Kidney glomerular epithelial cell (primary cell): ENCODE measurements at places on chromosomes 1 and 21.

DNA sequence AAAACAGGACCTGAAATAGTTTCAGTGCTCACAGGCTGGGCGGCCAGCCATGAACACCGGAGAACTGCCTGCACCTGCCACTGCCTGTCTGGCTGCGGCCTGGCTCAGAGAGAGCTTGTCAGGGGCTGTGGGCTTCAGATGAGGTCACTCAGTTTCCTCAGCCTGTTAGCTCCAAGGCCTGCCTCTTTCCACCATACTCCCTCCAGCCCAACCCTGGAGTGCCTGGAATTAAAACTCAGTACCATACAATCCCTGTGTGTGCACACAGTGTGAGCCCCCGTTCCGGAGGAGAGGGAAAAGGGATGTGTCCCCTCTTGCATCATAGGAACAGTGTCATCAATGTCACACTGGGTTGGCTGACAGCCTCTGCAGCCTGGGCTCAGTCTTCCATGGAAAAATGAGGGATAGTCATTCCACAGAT lies 16.2 kb downstream of the CACNA1S start:
- no peak for DNase-seq

DNA sequence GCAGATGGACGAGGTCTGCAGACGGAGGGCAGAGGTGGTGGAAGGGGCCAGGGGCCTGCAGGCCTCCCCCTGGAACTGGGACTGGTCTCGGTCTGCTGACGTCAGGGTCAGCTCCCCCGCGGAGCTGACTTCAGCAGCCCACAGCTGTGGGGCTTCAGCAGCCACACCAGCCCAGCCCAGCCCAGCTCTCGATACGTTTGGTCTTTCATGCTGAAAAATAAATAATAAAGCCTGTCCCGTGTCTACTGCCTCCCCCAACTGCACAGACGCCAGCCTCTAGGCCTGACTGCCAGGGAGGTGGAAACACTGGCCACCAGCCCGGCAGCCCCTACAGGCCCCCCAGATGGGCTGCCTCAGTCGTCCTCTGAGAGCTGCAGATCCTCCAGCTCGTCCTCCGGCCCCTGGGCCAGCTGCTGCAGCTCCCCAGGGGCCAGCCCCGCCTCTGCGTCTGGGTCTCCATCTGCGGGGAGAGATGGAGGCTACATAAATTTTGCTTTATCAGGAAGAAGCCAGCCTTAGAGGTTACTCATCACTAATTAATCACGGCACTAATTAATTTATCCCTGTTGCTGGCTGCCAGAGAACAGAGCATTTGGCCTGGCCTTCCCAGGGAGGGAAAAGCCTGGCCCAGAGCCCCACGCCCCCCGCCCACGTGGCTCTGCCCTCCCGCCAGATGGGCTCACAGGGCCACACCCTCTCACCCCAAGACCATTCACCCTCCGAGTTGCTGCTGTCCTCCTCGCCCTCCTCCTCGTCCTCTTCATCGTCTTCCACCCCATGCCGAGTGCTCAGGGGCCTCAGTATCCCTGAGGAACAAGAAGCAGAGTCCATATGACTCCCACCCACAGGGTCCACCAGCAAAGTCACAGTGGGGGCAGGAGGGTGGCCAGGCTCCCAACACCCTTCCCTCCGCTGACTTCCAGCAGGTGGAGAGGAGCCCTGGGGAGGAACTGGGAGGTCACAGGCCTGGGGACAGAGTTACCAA lies 14.4 kb downstream of the NOC2L start:
- DNase-seq = peak; percentile 50

GRCh38 chr1:162035241-162035640 lies 11.6 kb upstream of the OLFML2B start:
- DNase-seq = peak; percentile 11

DNA sequence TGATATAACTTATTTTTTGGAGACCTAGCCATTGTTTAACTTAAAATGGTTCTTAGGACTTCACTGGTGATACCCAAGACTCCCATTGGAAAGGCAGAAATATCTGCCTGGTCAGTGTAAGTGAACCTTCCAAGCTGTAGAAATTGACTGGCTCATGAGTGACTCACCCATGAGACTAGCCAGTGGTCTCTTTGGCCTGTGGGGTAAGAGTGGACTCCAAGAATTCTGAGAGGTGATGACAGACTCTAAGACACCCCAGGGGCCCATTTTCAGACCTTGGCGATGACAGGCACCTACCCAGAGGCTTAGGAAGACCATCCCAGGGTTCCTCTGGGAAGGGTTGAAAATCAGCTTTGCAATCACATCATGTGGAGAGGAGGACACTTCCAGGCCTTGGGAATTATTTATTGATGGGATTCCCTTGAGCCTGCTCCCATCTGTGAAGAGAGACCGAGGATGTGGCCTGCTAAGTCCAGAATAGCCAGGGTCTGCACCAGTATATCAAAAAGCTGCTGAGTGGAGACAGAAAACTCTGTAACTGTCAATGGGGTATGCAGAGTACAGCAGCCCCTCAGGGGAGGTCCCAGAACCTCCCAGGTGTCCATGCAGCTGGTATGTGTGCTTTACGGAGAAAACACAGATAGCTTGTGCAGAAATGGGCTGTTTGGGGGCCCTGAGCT lies 78.9 kb downstream of the KAZN start:
- no peak for DNase-seq

DNA sequence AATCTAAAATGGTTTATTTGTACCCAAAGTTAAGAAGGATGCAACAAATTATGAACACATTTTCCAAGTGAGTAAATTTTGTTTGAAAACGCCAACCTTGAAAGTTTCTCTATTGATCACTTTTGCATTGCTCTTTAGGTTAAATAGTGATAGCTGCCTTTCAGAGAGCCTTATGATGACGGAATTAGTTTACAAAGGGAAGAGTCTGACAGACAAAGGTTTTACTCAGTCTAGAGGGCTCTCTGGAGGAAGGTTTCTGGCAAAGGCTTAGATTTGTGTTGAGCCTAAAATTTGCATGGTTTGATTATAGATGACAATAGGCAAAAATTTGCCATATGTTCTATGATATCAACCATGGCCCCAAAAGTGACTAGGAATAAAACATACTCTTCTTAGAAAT lies 95.9 kb upstream of the RUNX1 start:
- DNase-seq = no peak

DNA sequence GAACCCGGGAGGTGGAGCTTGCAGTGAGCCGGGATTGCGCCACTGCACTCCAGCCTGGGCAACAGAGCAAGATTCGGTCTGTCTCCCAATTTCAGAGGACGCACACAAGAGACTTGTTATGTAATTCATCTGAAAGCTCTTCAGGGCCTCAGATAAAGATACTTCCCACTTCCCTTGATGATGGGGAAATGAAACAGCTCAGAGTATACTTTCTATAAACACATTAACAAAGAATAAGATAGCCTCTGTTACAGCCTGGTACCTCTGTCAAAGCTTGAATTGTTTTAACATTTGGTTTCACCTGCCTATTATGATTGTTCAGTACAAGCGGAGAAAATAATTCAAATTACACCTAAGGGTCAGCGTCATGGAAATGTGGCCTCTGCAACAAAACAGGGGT lies 622.9 kb upstream of the ADGRL4 start:
- DNase-seq = no peak

GRCh38 chr1:60978421-60979357 lies 103.7 kb upstream of the NFIA start:
- peak; percentile 36 for DNase-seq

DNA sequence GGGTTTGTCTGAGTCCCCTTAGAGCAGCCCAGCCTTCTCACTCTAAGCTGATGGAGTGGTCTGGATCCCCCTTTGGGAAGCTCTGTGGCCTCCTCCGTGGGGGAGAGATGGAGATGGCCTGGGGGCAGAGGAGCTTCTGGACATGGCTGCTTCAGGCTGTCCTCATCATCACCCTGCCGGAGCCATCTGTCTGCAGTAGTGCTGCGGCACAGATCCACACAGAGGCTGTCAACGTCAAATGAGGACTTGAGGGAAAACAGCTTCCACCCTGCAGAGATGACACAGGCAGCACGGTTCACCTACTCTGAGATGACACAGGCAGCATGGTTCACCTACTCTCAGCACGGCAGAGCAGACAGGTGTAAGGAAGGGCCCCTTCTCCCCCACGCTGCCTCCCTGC lies 134.3 kb downstream of the IGSF21 start:
- DNase-seq = no peak

- no peak for DNase-seq
These were observed 45.1 kb upstream of the MUTYH start for GRCh38 chr1:45385302-45385701.

GRCh38 chr21:37443683-37444082 lies 77.1 kb downstream of the DYRK1A start:
- no peak for DNase-seq

DNA sequence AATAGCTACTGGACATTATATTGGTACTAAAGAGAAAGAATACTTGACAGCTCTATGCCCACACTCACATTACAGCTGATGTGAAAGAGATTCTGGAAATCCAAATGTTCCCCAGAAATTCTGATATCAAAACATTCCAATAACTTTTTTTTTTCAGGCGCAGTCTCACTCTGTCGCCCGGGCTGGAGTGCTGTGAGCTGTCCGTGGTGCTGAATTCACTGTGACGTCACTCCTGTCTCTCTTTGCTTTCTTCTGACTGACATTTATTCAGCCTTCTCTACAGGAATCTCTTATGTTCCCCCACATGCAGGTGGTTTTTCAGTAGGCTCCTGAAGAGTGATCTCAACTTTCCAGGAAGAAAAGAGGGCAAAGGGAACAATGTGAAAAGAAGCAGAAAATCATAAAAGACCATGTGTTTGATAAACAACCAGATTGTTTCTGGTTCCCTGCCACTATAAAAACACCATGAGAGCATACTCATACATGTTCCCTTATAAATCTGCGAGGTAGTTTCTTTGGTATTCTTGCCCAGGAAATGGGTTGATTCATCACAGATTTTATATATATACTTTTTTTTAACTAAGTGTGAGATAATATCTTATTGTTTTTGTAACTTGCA lies 6.2 kb downstream of the S100A7A start:
- DNase-seq = peak; percentile 60

DNA sequence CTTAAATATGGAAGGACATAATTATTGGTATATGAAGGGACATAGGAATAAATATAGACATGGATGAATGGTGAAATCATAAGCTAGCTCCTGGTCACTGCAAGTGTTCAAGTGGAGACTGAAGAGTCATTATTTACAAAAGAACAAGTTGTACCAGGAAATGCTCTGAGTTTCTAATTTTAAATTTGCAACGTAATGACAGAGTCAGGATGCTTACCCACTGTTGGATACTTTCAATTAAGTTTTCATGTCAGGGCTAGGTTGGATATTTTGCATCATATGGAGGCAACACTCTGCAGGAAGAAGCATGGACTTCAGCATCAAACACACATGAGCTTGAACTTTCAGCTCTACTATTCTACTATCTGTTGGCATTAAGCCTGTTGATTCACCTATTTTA lies 499.6 kb upstream of the C1orf87 start:
- DNase-seq = no peak

- DNase-seq = no peak
These were observed 40.8 kb upstream of the ACOT11 start for GRCh38 chr1:54507033-54507870.

GRCh38 chr1:100344774-100345173 lies 7.5 kb upstream of the CDC14A start:
- no peak for DNase-seq

DNA sequence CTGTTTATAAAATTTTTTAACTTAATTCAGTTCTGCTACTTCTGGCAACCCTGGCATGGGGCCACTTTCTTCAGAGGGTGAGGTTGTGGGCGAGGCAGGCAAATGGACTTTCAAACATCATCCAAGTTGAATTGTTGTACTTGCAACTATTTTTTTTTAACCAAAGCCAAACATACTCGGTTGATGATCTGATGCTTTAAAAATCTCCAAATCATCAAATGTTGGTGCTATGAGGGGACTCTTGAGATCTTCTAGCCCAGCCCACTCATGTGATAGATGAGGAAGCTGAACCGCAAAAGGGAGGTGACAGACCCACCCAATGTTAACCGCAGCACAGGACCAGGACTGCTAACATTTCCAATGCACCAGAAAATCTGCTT lies 6.7 kb downstream of the SLC1A7 start:
- DNase-seq = peak; percentile 77
